Panc1 (cell line): ENCODE measurements at places on chromosomes 1 and 21.

DNA sequence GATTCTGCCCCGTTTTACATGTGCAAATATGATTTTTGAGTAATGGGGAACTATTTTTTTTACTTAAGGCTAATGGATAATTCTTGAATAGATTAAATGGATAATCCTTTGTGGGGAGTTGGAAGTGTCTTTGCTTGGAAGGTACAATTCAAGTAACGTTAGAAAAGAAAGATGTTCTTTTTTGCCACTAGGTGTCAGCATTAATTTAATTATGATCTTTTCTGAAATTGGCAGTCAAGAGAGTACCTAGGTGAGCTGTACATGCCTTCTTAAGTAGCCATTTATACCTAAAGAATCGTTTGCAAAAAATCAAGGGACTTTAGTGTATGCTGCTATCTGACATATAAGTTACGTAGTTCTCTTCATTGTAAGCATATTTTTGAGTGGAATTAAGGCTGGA is 2.2 kb downstream of the FBXO28 start:
- peaks cover 15% of the 10 kb centered on the region for H3K4me1 ChIP-seq
- H3K4me3 ChIP-seq = no peak overlapping the region; the same call in 1 of the 2 replicates
- peaks cover 9% of the 10 kb centered on the region for H3K36me3 ChIP-seq

- no peaks in the 10 kb centered on the region for H3K36me3 ChIP-seq
- H3K27ac ChIP-seq = no peak overlapping the region
- no peaks in the 10 kb centered on the region for H3K4me1 ChIP-seq
- H3K4me3 ChIP-seq = no peak overlapping the region
- peaks cover 4% of the 10 kb centered on the region for H3K27me3 ChIP-seq
These were observed 241.0 kb downstream of the GPATCH2 start for GRCh38 chr1:217389895-217390294.

DNA sequence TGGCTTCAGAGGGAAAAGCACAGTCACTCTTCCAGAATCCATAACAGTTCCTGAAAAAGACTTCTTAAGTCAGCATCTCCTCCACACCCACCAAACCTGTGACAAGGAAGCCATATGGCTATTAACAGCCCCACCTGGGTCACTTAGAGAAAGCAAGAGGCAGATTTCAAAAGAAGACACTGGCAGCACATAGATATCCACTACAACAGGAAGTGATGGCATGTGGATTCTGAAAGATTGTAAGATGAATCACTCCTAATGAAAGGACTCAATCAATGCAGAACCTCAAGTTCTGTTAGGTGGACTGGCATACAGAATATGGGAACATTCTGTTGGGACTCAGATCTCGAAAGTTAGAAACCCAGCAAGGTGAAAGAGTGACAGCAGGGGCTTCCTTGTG is 365.9 kb downstream of the TGFB2 start:
- H3K36me3 ChIP-seq = no peaks in the 10 kb centered on the region
- no peaks in the 10 kb centered on the region for H3K27me3 ChIP-seq
- H3K4me1 ChIP-seq = peaks cover 7% of the 10 kb centered on the region
- peak overlapping the region; percentile 42; the same call in 1 of the 2 replicates for H3K27ac ChIP-seq
- no peak overlapping the region for H3K4me3 ChIP-seq

GRCh38 chr1:162360237-162360873 is 16.3 kb downstream of the SPATA46 start:
- DNase-seq = no peak
- H3K4me1 ChIP-seq = no peaks in the 10 kb centered on the region
- H3K4me3 ChIP-seq = no peak overlapping the region

GRCh38 chr1:117967881-117968280 is 38.3 kb downstream of the WDR3 start:
- no peak overlapping the region for H3K4me3 ChIP-seq
- H3K4me1 ChIP-seq = no peaks in the 10 kb centered on the region
- no peaks in the 10 kb centered on the region for H3K27me3 ChIP-seq
- no peak overlapping the region for H3K27ac ChIP-seq
- DNase-seq = no peak

GRCh38 chr1:114272593-114272992 is 118.9 kb upstream of the SYT6 start:
- no peaks in the 10 kb centered on the region for H3K4me1 ChIP-seq
- H3K27ac ChIP-seq = no peak overlapping the region
- DNase-seq = no peak
- peaks cover 4% of the 10 kb centered on the region; the same call in 1 of the 2 replicates for H3K27me3 ChIP-seq
- no peak overlapping the region for H3K4me3 ChIP-seq

DNA sequence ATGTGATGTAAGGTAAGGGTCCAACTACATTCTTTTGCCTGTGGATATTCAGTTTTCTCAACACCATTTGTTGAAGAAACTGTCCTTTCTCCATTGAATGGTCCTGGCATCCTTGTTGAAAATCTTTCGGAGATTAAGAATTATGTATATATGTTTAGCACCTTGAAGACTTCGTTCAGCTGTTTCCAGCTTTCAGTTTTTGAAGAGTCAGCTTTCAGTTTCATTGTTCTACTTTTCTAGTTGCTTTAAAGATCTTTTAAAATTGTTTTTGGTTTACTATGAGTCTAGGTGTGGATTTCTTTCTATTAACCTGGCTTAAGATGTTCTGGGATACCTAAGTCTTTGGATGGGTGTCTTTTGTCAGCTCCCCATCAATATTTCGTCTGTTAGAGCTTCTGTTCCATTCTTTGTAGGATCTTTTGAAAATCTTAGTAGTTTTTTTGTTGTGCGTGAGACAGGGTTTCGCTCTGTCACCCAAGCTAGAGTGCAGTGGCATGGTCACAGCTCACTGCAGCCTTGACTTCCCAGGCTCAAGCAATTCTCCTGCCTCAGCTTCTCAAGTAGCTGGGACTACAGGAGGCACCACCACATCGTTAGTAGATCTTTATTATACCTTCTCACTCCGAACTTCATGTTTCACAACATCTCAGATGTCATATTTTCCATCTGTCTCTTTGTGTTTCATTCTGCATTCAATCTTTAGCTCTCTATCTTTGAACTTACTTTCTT is 353.5 kb upstream of the B3GALT2 start:
- no peaks in the 10 kb centered on the region for H3K4me1 ChIP-seq
- no peaks in the 10 kb centered on the region for H3K27me3 ChIP-seq
- no peak overlapping the region for H3K27ac ChIP-seq
- no peaks in the 10 kb centered on the region for H3K36me3 ChIP-seq

GRCh38 chr1:95744731-95745130 is 510.7 kb downstream of the RWDD3 start:
- H3K4me1 ChIP-seq = no peaks in the 10 kb centered on the region
- H3K27me3 ChIP-seq = no peaks in the 10 kb centered on the region
- no peak for DNase-seq
- no peak overlapping the region for H3K4me3 ChIP-seq

- no peak overlapping the region for H3K27ac ChIP-seq
- H3K4me1 ChIP-seq = no peaks in the 10 kb centered on the region
- DNase-seq = no peak
- no peak overlapping the region for H3K4me3 ChIP-seq
- H3K27me3 ChIP-seq = no peaks in the 10 kb centered on the region
These were observed 49.4 kb downstream of the EDEM3 start for GRCh38 chr1:184705271-184705670.

DNA sequence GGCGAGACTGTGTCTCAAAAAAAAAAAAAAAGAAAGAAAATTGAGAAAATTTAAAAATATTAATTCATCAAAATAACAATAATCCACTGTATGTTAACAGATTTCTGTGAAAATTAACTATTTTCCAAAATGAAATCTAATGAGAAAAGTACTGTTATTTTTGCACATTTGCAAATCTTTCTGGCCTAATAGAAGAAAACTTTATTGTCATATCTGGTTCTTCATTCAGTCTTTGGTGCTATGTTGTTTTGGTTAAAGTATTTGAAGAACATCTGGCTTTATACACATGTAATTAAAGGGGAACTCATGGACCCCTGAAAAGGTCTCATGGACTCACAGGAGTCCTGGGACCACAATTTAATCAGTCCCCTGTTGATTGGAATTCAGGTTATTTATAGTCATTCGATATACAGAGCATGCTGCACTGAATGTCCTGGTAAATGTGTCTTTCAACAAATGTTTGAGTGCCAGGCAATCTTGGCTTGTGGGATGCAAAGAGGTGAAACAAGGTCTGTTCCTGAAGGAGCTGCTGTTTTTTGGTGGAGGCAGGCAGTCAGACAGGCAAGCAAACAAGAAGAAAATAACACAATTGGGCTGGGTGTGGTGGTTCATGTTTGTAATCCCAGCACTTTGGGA is 9.0 kb downstream of the AK4 start:
- no peaks in the 10 kb centered on the region for H3K36me3 ChIP-seq
- no peaks in the 10 kb centered on the region for H3K27me3 ChIP-seq
- DNase-seq = no peak
- no peak overlapping the region for H3K27ac ChIP-seq

DNA sequence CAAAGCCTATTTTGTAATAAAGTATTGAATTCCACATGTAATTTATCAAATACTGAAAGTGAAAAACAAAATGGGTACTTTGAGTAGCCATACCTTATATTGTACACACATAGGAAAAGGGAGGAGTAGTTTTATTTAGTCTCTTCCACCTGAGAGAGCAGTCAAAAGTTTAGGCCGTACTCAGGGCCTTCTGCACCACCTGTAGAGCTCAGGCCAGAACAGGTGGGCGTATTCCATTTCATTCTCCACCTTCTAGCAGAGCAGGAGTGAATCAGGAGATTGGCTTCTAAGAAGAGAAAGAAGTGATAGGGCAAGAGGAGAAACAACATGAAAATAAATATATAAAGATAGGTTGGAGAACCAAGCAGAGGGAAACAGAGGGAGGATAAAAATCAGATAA is 44.0 kb downstream of the TRAF5 start:
- no peaks in the 10 kb centered on the region; the same call in 1 of the 2 replicates for H3K36me3 ChIP-seq
- no peak overlapping the region for H3K27ac ChIP-seq
- DNase-seq = no peak
- H3K4me1 ChIP-seq = no peaks in the 10 kb centered on the region

DNA sequence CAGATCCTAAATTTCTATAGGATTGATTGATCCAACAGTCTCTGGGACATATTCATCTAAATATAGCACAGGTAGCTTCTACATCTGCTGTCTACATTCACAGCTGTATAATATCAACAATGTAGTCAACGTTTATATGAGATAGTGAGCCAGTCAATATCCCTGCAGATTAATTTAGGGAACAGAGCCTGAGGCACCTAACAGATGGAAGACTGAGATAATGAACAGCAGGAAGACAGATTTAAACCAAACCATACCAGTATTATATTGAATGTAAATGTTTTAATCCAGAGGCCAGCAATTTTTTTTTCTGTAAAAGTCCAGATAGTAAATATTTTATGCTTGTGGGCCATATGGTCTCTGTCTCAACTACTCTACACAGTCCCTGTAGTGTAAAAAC is 2072.4 kb downstream of the MRPL39 start:
- no peak overlapping the region for H3K27ac ChIP-seq
- no peak overlapping the region for H3K4me3 ChIP-seq
- no peaks in the 10 kb centered on the region for H3K4me1 ChIP-seq

DNA sequence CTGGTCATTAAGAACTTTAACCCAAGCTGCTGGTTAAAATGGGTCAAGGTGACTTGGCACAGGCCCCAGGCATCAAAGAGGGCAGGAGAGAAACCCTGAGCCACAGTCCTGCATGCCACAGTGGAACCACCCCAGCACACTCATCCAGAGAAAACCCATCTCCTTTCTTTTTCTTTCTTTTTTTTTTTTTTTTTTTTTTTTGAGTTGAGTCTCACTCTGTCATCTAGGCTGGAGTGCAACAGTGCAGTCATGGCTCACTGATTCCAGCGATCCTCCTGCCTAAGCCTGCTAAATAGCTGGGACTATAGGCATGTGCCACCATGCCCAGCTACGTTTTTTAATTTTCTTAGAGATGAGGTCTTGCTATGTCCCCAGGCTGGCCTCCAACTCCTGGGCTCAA is 109.2 kb upstream of the RAB4A start:
- H3K4me3 ChIP-seq = no peak overlapping the region
- H3K36me3 ChIP-seq = no peaks in the 10 kb centered on the region
- no peak overlapping the region for H3K27ac ChIP-seq
- no peaks in the 10 kb centered on the region for H3K27me3 ChIP-seq

DNA sequence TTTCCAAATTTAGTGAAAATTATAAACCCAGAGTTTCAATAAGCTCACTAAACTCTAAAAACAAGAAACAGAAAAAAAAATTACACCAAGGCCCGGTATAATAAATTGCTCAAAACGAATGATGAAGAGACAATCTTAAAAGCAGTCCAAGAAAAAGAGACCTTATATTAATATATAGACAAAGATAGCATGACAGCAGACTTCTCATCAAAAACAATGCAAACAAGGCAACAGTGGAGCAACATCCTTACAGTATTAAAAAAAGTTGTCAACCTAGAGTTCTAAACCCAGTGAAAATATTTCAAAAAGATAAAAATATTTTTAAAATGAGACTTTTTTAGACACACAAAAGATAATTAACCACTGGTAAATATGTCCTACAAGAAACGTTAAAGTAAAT is 46.7 kb downstream of the KIFAP3 start:
- no peaks in the 10 kb centered on the region for H3K27me3 ChIP-seq
- H3K36me3 ChIP-seq = no peaks in the 10 kb centered on the region
- H3K4me1 ChIP-seq = no peaks in the 10 kb centered on the region; the same call in 1 of the 2 replicates
- DNase-seq = no peak
- H3K4me3 ChIP-seq = no peak overlapping the region

DNA sequence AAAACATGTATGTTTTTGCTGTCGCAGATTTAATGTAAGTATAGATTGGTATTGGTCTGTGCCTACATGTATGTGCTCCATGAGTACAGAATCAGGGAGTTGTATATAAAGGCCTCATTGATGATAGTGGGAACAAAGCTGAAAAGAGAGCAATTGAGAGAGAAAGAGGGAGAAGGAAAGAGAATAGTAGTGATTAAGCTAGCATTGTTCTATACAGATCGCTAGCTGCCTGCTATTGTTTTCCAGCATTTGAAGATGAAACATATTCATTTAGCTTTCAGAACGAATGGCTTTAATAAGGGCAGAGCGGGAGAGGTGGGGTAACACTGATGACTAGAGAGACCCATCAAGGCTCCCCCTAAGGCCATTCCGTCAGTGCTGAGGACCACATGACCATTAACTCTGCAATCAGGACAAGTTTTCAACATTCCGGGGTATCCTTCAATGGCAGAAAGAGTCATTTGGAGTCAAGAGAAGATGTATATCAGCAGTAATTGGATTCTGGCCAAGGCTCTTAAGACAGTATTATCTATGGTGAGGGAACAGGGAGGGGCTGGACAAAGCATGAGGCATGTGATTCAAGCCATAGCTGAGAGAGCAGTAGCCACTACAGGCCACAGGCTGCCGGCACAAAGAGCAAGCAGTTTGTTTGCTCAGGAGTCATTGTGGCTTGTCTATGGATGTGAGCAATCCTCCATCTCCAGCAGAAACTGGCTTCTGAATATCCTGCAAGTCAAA is 176.5 kb downstream of the PBX1 start:
- H3K4me1 ChIP-seq = no peaks in the 10 kb centered on the region
- DNase-seq = no peak
- H3K27me3 ChIP-seq = no peaks in the 10 kb centered on the region
- no peaks in the 10 kb centered on the region for H3K36me3 ChIP-seq
